ENCODE measurements at places on chromosomes 2 and 18. TPM values are rescaled to one million over a fixed set of nuclear protein-coding genes. Genes with fewer than 3 reads are reported as not detected.

ABCA12 gene
- not detected for total RNA-seq

HK2 gene
- total RNA-seq: 39.8 TPM

G6PC2 gene
- total RNA-seq: not detected

GNAL gene
- total RNA-seq: 0.60 TPM

MRPS5 gene
- total RNA-seq: 79.3 TPM

CIB4 gene
- total RNA-seq: not detected

FAM110C gene
- total RNA-seq: 0.68 TPM

WNT10A gene
- 1.9 TPM for total RNA-seq

GRHL1 gene
- total RNA-seq: 0.43 TPM

SPAG16 gene
- 10.9 TPM for total RNA-seq

CRYGD gene
- not detected for total RNA-seq

SPP2 gene
- not detected for total RNA-seq

NT5DC4 gene
- not detected for total RNA-seq

All from activated naive CD8-positive, alpha-beta T cell treated with anti-CD3 and anti-CD28 coated beads, Interleukin-2, amount 10 ng/mL, durations not matched to agents 7 days and 5 days (primary cell).